Activated CD4-positive, alpha-beta memory T cell treated with anti-CD3 and anti-CD28 coated beads for 36 hours (primary cell): ENCODE measurements at places on chromosomes 12 and 14. TPM values are rescaled to one million over a fixed set of nuclear protein-coding genes. Genes with fewer than 3 reads are reported as not detected.
A peak's percentile ranks its signal among the peaks of the same experiment; 100 is the strongest.

FGF6 gene
- not detected for total RNA-seq

DNA sequence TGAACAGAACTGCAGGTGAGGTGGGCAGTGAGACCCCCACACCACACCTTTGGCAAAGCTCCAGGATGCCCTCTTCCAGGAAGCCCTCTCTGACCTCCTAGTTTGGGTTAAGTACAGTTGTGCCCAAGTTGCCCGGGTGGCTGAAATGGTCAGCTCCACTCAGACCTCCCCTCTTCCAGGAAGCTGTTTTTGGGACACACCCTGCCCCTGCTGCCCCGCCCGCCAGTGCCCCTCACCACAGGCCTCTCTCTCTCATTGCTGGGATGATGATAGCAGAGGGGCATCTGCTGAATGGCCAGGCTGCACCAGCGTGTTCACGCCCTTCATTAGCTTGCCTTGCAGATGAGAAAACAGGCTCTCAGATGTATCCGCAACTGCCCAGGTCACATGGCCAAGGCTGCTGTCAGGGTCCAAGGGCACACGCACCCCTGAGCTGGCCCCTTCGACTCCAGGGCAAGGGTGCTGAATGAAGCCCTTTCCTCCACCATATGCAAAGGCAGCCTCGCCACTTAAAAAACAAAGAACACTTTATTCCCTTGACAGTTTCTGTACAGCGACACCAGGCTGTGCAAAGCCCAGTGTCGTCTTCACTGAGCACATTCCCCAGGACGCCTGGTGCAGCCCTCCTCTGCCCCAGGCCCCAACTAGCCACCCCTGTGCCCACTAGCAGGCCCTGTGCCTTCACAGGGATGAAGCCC, 15.5 kb downstream of the SLC25A29 start:
- no peaks in the 10 kb centered on the region for H3K36me3 ChIP-seq
- no peak for DNase-seq
- no peak overlapping the region for H3K4me3 ChIP-seq
- H3K27ac ChIP-seq: no peak overlapping the region
- H3K27me3 ChIP-seq: no peaks in the 10 kb centered on the region
- H3K4me1 ChIP-seq: peaks cover 4% of the 10 kb centered on the region

- no peak overlapping the region for H3K27ac ChIP-seq
- no peaks in the 10 kb centered on the region for H3K27me3 ChIP-seq
- no peaks in the 10 kb centered on the region for H3K4me1 ChIP-seq
- no peak overlapping the region for H3K4me3 ChIP-seq
- H3K36me3 ChIP-seq: peaks cover 12% of the 10 kb centered on the region
- no peak for DNase-seq
Measured at GRCh38 chr12:57817261-57817989, 1.1 kb downstream of the AVIL start.

DNA sequence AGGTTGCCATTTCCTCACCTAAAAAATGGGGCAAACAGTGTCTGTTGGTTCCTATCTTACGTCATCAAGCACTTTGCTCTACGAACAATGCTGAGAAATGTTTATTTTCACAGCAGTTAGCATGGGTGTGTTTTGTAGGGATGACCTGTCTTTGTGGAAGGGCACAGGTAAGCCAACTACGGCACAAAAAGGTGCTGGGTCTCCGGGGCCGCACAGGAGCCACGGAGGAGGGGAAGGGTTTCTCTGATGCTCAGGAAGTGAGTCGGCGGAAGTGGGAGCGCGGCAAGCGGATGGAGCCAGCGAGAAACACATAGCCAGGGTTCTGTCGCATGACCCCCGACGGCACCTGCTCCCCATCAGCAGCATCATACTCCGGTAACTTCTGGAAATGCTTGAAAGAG, 65.6 kb upstream of the TCL1B start:
- H3K36me3 ChIP-seq: no peaks in the 10 kb centered on the region
- peak; percentile 34 for DNase-seq
- no peaks in the 10 kb centered on the region for H3K4me1 ChIP-seq
- H3K4me3 ChIP-seq: peak overlapping the region; percentile 68

DNA sequence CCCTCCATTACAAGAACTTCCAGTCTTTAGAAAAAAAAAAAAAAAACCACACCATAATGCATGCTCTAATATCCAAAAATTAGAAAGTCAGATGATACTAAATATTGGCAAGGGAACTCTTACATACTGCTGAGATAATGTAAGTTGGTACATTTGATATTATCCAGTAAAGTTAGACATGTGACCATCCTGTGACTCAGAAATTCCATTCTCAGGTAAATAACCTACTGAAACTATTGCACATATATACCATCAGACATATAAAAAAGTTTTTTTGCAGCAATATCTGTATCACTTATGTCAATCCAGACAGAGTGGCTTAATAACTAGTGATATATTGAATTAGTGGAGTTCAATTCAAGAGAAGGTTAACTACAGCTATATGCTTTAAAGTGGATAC, 63.5 kb downstream of the KITLG start:
- H3K4me1 ChIP-seq: no peaks in the 10 kb centered on the region
- no peak overlapping the region for H3K27ac ChIP-seq
- H3K27me3 ChIP-seq: no peaks in the 10 kb centered on the region
- no peak overlapping the region for H3K4me3 ChIP-seq
